ENCODE measurements at places on chromosomes 3 and 15. TPM values are rescaled to one million over a fixed set of nuclear protein-coding genes. Genes with fewer than 3 reads are reported as not detected.

GRCh38 chr3:120688121-120688520 is 6.1 kb upstream of the HGD start:
- peaks cover 4% of the 10 kb centered on the region for H3K4me1 ChIP-seq
- H3K27me3 ChIP-seq, result no peaks in the 10 kb centered on the region
- peaks cover 18% of the 10 kb centered on the region for H3K36me3 ChIP-seq
- no peak overlapping the region for H3K4me3 ChIP-seq
- no peak for DNase-seq
- no peak overlapping the region for H3K27ac ChIP-seq

GRCh38 chr3:30393079-30393478 is 213.3 kb upstream of the TGFBR2 start:
- DNase-seq, result no peak
- no peaks in the 10 kb centered on the region for H3K27me3 ChIP-seq
- no peaks in the 10 kb centered on the region for H3K4me1 ChIP-seq

DNA sequence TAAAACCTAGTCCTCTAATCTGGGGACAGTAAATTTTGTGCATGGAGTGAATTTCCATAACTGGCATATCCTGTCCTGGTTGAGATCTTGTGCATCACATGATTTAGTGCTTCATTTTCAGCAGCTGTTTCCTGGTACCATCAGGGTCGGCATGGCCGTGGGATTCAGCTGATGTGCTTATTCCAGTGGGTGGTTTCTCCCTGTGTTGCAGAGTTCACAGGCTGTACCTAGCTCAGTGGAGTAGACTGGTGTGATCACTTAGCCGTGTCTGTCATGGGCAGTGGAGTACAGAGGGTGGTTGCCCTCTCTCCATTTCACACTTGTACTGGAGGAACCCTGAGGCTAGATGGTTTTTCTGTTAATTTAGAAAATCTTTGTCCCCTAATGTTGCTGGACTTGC is 228.5 kb downstream of the PTPRG start:
- H3K4me3 ChIP-seq, result no peak overlapping the region
- no peak overlapping the region for H3K27ac ChIP-seq
- H3K27me3 ChIP-seq, result no peaks in the 10 kb centered on the region

Gene ZNF502
- total RNA-seq, result 0.69 TPM

DNA sequence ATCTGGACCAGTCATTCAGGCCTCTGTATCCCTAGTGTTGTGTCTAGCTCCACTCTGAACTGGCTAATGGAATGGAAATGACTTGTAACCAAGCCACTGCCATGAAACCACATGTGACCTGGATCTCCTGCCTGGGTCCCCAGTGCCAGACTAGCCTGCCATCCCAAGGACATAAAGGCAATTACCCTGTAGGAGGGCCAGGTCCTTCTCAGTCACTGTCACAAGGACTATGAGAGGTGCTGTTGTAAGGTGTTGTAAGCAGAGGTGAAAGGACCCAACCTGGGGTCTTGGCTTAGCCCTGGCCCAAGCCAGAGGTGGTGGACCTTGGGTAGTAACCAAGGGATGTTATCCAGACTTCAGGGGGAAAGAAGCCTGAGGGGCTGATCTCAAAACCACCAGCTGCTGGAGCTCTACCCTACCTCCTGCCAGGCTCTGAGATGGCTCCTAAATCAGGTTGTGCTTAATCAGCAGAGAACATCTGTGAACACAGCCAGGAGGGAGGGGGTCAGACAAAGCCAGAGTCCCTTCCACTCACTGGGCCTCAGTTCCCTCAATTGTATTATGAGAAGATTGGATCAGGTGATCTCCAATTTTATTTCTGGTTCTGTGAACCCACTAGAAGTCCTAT is 15.7 kb upstream of the KLHL24 start:
- H3K36me3 ChIP-seq, result no peaks in the 10 kb centered on the region
- no peaks in the 10 kb centered on the region for H3K4me1 ChIP-seq
- H3K4me3 ChIP-seq, result no peak overlapping the region
- no peaks in the 10 kb centered on the region for H3K27me3 ChIP-seq
- no peak overlapping the region for H3K27ac ChIP-seq
- no peak for DNase-seq

DNA sequence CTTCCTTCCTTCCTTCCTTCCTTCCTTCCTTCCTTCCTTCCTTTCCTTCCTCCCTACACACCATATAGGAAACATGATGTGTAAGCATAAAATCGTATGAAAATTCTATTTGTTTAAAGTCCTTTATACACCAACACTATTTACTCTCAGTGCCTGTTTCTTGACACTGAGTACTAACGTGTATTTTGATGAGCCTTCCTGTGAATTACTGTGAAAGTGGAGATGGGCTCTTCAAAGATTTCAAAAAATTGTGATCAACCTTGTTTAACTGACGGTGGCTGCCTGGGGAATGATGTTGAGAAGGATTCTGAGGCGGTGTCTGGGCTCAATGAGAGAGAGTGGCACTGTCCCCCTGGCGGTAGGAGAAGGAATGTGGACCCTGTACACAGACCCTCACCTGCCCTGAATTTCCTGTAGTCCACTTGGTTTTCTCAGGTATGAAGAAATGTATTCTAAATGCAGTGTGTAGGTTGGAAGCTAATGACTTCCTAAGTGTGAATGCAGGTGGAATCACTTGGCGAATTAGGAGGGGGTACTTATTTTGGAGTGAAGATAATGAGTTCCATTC is 237.9 kb downstream of the GAP43 start:
- H3K4me3 ChIP-seq, result no peak overlapping the region
- no peaks in the 10 kb centered on the region for H3K36me3 ChIP-seq
- peaks cover 26% of the 10 kb centered on the region for H3K27me3 ChIP-seq

DNA sequence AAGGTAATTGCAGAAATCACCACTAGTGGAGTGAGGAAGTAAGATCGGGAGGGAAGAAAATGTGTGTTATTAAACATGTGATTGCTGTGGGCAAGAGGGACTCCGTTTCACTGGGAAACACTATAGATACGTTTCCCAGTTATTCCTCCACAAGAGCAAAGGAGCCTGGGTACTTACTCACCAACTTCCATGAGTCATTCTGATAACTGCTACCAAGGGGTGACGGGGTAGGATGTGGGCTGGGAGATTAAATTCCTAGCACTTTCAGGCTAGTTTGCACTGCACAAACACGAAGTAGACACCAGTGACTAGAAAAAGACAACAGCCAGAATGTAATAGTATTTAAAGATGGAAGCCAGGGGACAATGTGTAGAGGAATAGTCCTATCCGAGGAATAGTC is 812.9 kb upstream of the CFAP20DC start:
- H3K4me3 ChIP-seq, result no peak overlapping the region
- DNase-seq, result peak; percentile 19
- H3K27ac ChIP-seq, result no peak overlapping the region
- no peaks in the 10 kb centered on the region for H3K27me3 ChIP-seq
- peaks cover 20% of the 10 kb centered on the region for H3K4me1 ChIP-seq

Gene WNT5A
- total RNA-seq, result not detected

- H3K36me3 ChIP-seq, result no peaks in the 10 kb centered on the region
- no peak overlapping the region for H3K4me3 ChIP-seq
- DNase-seq, result no peak
- peaks cover 5% of the 10 kb centered on the region for H3K27me3 ChIP-seq
- H3K27ac ChIP-seq, result no peak overlapping the region
These were observed 76.8 kb downstream of the THBS1 start for GRCh38 chr15:39657668-39658067.

Gene DRD3
- total RNA-seq, result not detected

DNA sequence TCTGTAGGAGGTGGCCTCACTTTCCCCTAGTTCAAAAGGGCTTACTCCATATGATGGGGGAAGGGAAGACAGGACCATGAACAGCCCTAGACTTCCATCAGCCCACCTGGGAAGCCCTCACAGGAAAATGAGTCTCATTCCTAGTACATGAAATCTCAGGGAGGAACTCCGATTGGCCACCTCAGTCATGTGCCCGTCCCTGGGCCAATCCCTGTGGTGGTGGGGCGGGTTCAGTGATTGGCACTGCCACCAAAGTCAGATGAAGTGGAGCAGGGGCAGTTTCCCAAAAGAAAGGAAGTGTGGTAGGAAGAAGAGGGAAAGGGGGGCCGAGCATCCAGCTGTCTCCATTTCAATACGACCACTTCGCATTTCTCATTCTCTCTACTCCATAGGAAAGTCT is 25.9 kb upstream of the GP9 start:
- no peak overlapping the region for H3K4me3 ChIP-seq
- H3K27me3 ChIP-seq, result peaks cover under 1% of the 10 kb centered on the region
- H3K4me1 ChIP-seq, result no peaks in the 10 kb centered on the region
- H3K36me3 ChIP-seq, result no peaks in the 10 kb centered on the region
- no peak for DNase-seq

Gene SHC4
- 1.9 TPM for total RNA-seq

Gene FETUB
- not detected for total RNA-seq

Gene MINDY2
- 11.6 TPM for total RNA-seq
